GM12878 (cell line): ENCODE measurements at places on chromosomes 6 and 20. TPM values are rescaled to one million over a fixed set of nuclear protein-coding genes. Genes with fewer than 3 reads are reported as not detected.

GRCh38 chr6:136111831-136112230, 138.3 kb downstream of the MTFR2 start:
- DNase-seq: no peak

DNA sequence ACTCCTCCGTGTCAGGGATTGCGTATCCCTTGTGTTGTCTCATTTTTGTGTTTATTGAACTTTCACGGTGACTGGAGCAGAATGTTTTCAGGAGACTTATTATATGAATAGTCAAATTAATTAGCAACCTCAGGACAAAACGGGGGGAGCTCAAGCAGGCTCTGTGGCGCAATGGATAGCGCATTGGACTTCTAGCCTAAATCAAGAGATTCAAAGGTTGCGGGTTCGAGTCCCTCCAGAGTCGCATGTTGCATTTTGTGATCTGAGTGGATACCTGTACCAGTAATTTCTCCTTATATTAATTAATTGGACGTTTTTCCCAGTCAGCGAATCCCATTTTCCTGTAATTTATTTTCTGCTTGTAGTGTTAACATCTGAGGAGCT, 89.1 kb upstream of the ZNF184 start:
- no peak for DNase-seq

DNA sequence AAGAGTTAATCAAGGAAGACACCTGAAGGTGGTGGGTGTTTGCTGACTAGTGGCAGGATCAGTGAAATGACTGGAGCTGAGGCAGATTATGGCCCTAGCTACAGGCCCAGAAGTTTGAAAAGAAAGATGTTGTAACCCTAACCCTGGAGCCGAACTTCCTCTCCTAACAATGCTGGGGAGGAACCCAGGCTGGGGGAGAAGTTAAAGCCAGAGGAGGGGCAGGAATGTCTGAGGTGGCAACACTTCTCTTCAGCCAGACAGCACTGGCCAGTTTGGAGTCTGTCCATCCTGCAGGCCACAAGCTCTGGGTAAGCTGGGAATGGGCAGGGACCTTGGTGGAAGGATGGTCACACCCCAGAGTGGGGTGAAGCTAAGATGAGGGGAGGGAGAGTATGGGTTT, at the start of gene LST1:
Gene LST1 (plus strand): TSS at position 270 of the 400 bp plus-strand sequence. CDS start 1,023 bp downstream, outside the sequence.
- DNase-seq: no peak

The USP49 gene
- 7.7 TPM in 2 replicates for total RNA-seq

DNA sequence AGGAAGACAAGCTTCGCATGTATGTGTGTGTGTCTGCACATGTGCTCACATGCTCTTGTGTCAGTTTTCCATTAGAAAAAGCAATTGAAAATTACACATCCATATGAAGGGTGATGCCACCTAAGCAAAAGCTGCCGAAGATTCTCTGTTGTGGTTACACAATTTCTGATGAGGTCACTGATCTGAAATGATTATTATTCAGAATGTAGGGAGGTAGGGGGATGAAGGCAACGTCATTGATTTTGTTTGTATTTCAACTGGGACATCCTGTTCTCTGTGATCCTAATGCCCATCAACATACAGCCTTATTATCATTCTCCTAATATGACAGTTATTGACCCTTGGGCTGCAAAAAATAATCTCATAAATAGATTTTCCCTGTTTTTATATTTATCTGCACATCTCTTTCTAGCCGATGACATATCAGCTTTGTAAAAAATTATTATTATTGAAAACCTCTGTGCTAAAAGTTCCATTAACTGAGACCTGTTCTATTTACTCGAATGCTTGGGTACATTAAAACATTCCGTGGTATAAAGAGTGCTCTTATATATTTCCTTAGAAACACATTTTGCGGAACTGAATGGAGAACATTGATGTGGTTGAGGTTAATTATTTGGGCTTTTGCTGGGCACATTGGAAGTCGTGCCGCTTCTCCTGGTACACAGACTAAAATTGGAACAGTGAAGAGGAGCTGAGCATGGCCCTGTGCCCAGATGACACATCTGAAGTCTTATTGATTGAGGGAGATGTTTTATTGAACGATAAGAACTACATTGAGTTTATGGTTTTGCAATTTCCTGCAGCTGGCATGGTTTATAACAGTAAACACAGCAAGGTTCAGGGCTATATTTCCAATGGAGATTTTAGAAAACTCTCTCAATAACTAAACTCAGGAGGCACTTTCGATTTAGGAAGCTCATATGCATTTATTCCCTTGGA, 51.3 kb downstream of the ZNF831 start:
- no peak for DNase-seq
